ENCODE measurements at places on chromosomes 1 and 21. TPM values are rescaled to one million over a fixed set of nuclear protein-coding genes. Genes with fewer than 3 reads are reported as not detected.

DNA sequence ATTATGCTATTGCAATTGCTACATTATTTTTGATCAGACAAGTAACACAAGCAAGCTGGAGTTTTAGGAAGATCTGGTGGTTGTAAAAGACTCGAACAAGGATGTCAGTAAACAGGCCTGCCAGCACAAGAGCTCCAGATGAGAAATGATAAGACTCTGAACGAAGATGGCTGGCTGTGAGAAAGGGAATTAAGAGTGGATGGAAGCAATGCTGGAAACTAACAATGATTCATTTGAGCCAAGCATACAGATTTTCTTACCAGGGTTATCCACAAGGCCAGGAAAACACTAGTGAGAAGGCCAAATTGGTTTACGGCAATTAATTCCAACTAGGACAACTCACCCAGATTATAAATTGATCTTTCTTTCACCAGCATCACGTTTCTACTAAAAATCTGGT is 54.2 kb downstream of the NRIP1 start:
- H3K36me3 ChIP-seq: no peaks in the 10 kb centered on the region
- no peaks in the 10 kb centered on the region for H3K27me3 ChIP-seq
- H3K4me1 ChIP-seq: no peaks in the 10 kb centered on the region
- no peak overlapping the region for H3K27ac ChIP-seq
- no peak for DNase-seq

DNA sequence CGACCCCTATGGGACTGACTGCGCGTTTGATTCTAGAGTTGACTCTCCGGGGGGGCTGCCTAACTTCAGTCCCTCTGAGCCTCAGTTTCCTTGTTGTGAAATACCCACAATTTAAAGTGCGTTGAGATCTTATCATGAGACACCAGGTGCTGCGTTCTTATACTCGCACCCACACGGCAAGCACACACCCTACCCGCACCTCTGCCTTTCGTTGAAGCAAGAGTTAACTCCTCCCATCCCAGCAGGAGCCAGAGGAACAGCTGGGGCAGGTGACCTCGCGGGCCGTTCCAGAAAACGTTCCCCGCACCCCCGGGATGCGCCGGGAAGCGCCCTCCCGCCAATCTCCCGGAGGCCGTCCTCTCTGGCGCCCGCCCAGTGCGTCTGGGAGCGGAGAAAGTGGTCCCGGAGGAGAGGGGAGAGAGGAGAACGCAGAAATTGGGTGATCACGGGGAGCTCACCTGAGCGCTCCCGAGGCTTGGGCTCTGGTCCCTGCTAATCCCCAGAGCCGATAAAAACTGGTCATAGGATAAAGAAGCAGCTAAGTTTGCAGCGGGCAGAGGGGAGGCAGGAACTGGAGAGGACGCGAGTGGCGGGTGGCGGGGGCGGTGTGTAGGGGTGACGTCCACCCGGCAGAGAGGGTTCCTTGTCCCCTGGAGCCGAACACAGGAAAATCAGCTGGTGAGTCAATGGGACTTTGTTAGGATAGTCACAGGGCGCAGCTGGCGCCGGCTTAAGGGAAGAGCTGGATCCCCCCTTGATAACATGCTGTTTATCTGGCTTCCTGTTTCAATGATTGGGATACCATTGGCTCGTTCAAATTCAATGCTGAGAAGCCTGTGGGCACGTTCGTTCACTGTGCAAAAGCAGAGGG is 869 bp downstream of the NAV1 start:
- no peaks in the 10 kb centered on the region for H3K27me3 ChIP-seq
- DNase-seq: peak; percentile 77
- peak overlapping the region; percentile 94 for H3K27ac ChIP-seq
- no peaks in the 10 kb centered on the region for H3K36me3 ChIP-seq

DNA sequence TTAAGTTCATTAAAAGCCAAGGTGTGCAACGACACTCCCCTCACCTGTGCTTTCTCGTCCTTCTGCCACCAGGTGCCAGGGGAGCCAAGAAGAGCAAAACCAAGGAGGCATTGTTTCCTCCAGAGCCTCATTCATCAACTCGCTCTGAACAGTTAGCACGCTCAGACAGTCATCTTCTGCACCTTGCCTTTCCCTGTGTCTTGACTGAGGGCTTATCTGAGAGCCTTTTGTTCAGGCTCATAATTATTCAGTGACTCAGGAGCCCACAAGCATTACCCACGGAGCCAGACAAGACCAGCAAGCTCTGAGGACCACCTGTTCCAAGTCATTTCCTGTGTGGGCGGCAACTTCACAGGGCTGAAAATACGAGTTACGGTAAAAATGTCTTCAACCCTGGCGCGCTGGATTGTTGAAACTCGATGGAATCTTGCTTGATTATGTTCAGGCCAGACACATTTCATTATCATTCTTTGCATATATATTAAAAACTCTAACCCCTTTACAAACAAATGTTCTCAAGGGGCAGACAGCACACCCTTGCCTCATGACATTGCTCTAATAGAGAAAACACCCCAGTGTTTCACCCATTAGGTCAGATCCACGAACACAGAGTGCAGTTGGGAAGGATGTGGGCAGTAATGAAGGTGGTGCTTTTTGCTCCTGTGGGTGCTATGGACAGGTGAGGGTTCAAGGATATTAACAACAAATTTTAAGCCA is 89.7 kb upstream of the RUNX1 start:
- no peak overlapping the region for H3K27ac ChIP-seq
- no peak for DNase-seq
- H3K4me3 ChIP-seq: no peak overlapping the region
- H3K27me3 ChIP-seq: no peaks in the 10 kb centered on the region

DNA sequence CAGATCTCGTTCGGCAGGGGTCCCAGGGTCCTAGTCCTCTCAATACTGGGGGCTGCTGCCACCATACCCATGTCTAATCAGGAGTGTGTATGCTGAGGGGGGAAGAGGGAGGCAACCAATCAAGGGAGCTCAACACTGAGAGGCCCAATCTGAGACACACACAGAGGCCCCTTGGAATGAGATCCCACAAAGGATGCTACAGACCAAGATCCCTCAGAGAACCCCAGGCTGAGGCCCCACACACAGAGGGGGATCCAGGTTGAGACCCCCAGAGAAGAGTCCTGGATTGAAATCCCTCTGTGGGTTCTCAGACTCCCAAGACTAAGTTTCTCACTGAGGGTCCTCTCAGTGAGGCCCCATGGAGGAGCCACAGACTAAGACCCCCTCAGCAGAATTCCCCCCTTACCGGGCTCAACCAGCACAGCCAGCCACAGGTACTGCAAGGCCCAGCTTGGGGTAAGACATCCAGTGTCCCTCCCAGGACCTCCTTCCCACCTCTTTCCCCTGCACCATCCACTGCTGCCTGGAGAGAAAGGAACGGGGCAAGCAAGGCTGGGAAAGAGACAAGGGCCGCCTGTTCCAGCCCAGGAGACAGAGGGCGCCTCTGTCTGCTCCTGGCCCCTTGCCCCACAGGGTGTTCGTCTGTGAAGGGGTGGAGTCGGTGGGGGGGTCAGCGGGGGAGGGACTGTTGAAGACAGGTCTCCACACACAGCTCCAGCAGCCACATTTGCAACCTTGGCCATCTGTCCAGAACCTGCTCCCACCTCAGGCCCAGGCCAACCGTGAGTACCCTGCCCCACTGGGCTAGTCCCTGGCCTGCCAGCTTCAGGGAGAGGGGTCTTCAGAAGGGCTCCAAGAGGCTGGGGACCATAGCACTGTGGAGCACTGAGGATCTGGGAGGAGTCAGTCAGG is at the start of gene S100A1:
S100A1 (plus strand) TSS at position 720 of the 912 bp plus-strand sequence. CDS start 2,088 bp downstream, outside the sequence.
- no peak within 1 kb of the TSS for H3K27ac ChIP-seq
- peak within 1 kb of the TSS; percentile 43 for H3K4me3 ChIP-seq
- no peaks in the 10 kb centered on the region for H3K27me3 ChIP-seq
- no peaks in the 10 kb centered on the region for H3K36me3 ChIP-seq
- peaks cover 11% of the 10 kb centered on the region for H3K4me1 ChIP-seq
- no peak for DNase-seq

- peaks cover 5% of the 10 kb centered on the region for H3K4me1 ChIP-seq
- H3K4me3 ChIP-seq: no peak overlapping the region
- H3K27me3 ChIP-seq: no peaks in the 10 kb centered on the region
Observed at GRCh38 chr1:65965112-65965996, 172.7 kb downstream of the PDE4B start.

Gene ZBTB21
- polyA plus RNA-seq: 2.9 TPM

GRCh38 chr1:6121651-6122370 is 58.3 kb downstream of the CHD5 start:
- DNase-seq: no peak
- no peaks in the 10 kb centered on the region for H3K27me3 ChIP-seq
- no peaks in the 10 kb centered on the region for H3K4me1 ChIP-seq
- no peak overlapping the region for H3K4me3 ChIP-seq
- no peak overlapping the region for H3K27ac ChIP-seq

- H3K4me3 ChIP-seq: no peak overlapping the region
- no peaks in the 10 kb centered on the region for H3K4me1 ChIP-seq
- peaks cover 9% of the 10 kb centered on the region for H3K36me3 ChIP-seq
- no peaks in the 10 kb centered on the region for H3K27me3 ChIP-seq
- peak overlapping the region; percentile 56 for H3K27ac ChIP-seq
Observed at GRCh38 chr1:45722809-45723208, 27.6 kb downstream of the IPP start.

Gene BTG3
- polyA plus RNA-seq: 36.7 TPM

DNA sequence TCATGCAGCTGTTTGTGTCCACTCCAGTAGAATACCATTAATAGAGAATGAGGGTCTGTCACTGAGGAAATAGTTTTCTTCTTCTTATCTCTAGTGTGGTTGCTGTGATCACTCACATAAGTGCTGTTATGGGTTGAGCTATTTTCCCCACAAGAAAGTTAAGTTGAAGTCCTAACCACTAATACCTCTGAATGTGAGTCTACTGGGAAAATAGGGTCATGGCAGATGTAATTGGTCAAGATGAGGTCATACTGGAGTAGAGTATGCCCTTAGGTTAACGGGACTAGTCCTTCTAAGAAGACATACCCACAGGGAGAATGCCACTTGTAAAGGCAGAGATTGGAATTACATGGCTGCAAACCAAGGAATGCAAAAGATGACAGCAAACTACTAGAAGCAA is 70.5 kb upstream of the COL24A1 start:
- H3K27me3 ChIP-seq: peaks cover 15% of the 10 kb centered on the region
- H3K36me3 ChIP-seq: no peaks in the 10 kb centered on the region
- H3K4me3 ChIP-seq: no peak overlapping the region

- no peaks in the 10 kb centered on the region for H3K4me1 ChIP-seq
- H3K27me3 ChIP-seq: no peaks in the 10 kb centered on the region
- H3K36me3 ChIP-seq: no peaks in the 10 kb centered on the region
- no peak overlapping the region for H3K27ac ChIP-seq
- H3K4me3 ChIP-seq: no peak overlapping the region
Observed at GRCh38 chr21:41924368-41924754, 29.5 kb downstream of the C2CD2 start.

All from SK-N-SH (cell line).